Natural killer cell (primary cell): ENCODE measurements at places on chromosomes 11 and 22. TPM values are rescaled to one million over a fixed set of nuclear protein-coding genes. Genes with fewer than 3 reads are reported as not detected.

DNA sequence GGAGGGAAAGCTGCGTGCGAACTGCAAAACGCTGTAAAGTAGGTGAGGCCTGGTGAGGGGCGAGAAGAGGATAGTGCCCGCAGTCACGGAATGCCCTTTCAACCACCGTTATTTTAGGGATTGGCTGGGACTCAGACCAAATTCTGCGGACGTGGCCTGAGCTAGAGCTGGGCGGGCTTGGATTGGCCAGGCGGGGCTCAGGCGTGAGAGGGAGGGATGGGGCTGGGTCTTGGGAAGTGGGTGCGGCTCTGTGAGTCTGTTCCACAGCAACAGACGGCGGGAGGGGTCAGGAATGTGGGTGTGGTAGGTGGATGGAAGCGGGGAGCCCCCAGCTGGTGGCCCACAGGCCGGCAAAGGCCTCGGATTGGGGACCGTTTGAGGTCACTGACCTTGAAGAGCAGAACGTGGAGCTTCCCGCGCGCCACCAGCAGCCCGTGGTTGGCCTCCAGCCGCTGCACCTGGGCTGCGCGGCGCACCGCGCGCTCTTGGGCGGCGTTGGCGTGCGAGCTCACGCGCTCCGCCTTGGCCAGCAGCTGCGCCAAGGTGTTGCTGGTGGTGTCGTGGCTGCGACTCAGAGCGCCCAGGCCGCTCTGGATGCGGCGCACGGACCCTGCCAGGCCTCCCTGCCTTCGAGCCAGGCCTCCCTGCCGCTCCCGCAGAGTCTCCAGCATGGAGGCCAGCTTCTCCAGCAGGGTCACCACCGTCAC, 444 bp downstream of the CAVIN3 start:
- H3K4me1 ChIP-seq, result no peaks in the 10 kb centered on the region
- H3K27ac ChIP-seq, result no peak overlapping the region
- no peaks in the 10 kb centered on the region for H3K36me3 ChIP-seq
- no peak overlapping the region for H3K4me3 ChIP-seq

DNA sequence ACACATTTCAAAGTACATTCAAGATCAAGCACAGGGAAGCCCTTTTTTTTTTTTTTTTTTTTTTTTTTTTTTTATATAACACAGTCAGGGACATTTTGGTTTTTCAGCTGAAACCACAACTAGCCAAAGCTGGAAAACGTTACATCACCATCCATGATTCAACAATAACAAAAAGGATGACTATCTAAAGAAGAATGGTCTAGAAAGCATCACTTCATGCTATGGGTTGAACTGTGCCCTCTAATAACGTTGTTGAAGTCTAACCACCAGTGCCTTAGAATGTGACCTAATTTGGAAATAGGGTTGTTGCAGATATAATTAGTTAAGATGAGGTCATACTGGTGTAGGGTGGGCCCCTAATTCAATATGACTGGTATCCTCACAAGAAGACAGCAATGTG, 46.6 kb downstream of the MTMR2 start:
- peaks cover 4% of the 10 kb centered on the region for H3K36me3 ChIP-seq
- H3K27ac ChIP-seq, result no peak overlapping the region
- H3K4me3 ChIP-seq, result no peak overlapping the region
- DNase-seq, result no peak
- H3K27me3 ChIP-seq, result no peaks in the 10 kb centered on the region

The C11orf65 gene
- 0.68 TPM for total RNA-seq

- no peak for DNase-seq
- H3K4me1 ChIP-seq, result no peaks in the 10 kb centered on the region
- no peaks in the 10 kb centered on the region for H3K36me3 ChIP-seq
- H3K4me3 ChIP-seq, result no peak overlapping the region
- no peaks in the 10 kb centered on the region for H3K27me3 ChIP-seq
Measured at GRCh38 chr11:14842002-14842401, 50.0 kb downstream of the CYP2R1 start.

GRCh38 chr11:86120807-86121206, 51.9 kb upstream of the PICALM start:
- no peak for DNase-seq
- H3K4me3 ChIP-seq, result no peak overlapping the region
- H3K27me3 ChIP-seq, result no peaks in the 10 kb centered on the region
- no peak overlapping the region for H3K27ac ChIP-seq
- peaks cover 11% of the 10 kb centered on the region for H3K4me1 ChIP-seq

DNA sequence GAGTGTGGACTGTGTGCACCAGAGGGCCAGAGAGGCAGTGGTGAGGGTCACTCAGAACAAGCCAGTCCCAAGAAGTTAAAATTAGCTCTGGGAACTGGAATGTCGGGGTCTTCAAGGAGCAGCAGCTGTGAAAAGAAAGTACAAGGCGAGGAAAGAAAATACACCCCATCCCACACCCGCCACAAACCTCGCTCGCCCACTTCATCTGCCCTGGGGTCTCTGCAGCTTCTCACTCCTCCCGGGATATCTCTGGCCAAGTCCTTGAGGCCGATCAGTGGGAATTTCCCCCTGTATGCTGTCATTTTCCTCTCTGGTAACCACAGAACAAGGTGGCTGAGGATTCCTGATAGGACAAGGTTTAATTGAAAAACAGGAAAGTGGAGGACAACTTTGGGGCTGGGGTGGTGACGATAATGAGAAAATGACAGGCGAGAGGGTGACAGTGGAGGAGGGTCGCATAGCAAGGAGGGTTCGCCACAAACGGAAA, 36.3 kb upstream of the TIMP3 start:
- peaks cover 9% of the 10 kb centered on the region for H3K27me3 ChIP-seq
- no peak overlapping the region for H3K27ac ChIP-seq
- no peak overlapping the region for H3K4me3 ChIP-seq
- no peak for DNase-seq
- no peaks in the 10 kb centered on the region for H3K36me3 ChIP-seq

DNA sequence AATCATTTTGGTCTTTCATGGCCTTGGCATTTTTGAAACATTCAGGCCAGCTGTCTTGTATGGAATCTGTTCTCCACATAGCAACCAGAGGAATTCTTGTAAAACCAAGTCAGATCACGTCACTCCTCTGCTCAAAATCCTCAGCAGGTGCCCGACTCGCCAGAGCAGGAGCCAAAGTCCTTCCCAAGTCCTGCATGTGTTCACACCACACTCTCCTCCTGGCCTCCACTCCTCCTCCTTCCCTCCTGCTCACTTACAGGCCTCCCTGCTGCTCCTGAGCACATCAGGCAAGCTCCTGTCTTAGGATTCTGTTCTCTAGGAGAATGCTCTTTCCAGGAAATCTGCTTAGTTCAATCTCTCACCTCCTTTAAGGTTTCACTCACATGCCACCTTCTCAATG, 6.9 kb upstream of the PSMC3 start:
- H3K27me3 ChIP-seq, result no peaks in the 10 kb centered on the region
- no peak overlapping the region for H3K27ac ChIP-seq
- no peak for DNase-seq
- no peaks in the 10 kb centered on the region for H3K4me1 ChIP-seq
- no peak overlapping the region for H3K4me3 ChIP-seq

- DNase-seq, result no peak
- peaks cover 23% of the 10 kb centered on the region for H3K36me3 ChIP-seq
- no peak overlapping the region for H3K27ac ChIP-seq
- H3K4me3 ChIP-seq, result no peak overlapping the region
- H3K4me1 ChIP-seq, result no peaks in the 10 kb centered on the region
Measured at GRCh38 chr11:5671831-5672230, 13.0 kb downstream of the TRIM5 start.

DNA sequence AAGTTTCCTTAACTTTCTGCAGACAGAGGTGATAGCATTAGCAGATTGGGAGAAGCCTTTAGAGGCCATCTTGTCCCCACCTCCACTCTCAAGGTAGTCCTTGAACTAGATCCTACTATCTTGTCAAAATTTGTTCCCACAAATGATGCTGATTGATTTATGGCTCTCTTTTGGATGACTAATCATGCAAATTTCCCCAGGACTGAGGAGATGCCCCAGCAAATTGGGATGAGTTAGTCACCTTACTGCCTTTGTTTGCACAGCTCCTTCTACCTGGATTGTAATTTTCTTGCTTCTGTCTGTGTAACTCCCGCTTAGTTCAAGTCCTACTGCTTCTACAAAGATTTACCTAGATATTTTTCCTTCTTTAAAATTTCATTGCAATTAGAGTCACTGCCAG, 391.4 kb upstream of the CADM1 start:
- no peaks in the 10 kb centered on the region for H3K4me1 ChIP-seq
- no peak overlapping the region for H3K4me3 ChIP-seq
- DNase-seq, result no peak
- H3K36me3 ChIP-seq, result no peaks in the 10 kb centered on the region

GRCh38 chr11:80441821-80442220, 1001.0 kb upstream of the TENM4 start:
- H3K27me3 ChIP-seq, result no peaks in the 10 kb centered on the region
- H3K36me3 ChIP-seq, result no peaks in the 10 kb centered on the region
- H3K4me1 ChIP-seq, result no peaks in the 10 kb centered on the region
- H3K4me3 ChIP-seq, result no peak overlapping the region

DNA sequence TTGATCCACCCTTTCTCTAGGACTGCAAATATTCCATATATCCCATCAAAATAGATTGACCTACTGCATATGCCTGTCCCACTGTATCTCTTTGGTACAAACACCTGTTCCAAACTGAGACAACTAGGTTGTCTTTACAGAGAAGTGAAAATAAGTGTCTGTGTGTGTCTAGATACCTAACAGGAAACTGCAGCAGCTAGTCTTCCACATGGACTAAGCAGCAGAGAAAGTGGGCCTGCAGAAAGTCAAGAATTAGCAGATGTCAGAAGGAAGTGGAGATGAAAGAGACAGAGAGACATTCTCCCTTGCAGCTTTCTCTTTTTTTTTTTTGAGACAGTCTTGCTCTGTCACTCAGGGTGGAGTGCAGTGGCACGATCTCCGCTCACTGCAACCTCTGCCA, 3.9 kb upstream of the RAB39A start:
- H3K27me3 ChIP-seq, result peaks cover 5% of the 10 kb centered on the region
- no peak overlapping the region for H3K27ac ChIP-seq
- no peaks in the 10 kb centered on the region for H3K36me3 ChIP-seq
- peaks cover 10% of the 10 kb centered on the region for H3K4me1 ChIP-seq

GRCh38 chr11:65298655-65299179, 15.9 kb upstream of the CDC42EP2 start:
- H3K27me3 ChIP-seq, result no peaks in the 10 kb centered on the region
- peaks cover 37% of the 10 kb centered on the region for H3K36me3 ChIP-seq
- H3K4me3 ChIP-seq, result no peak overlapping the region
- no peak overlapping the region for H3K27ac ChIP-seq
- no peak for DNase-seq

The STIP1 gene
- 110 TPM for total RNA-seq

GRCh38 chr11:132610216-132610615, 922.1 kb downstream of the OPCML start:
- H3K36me3 ChIP-seq, result no peaks in the 10 kb centered on the region
- H3K27me3 ChIP-seq, result no peaks in the 10 kb centered on the region
- no peak overlapping the region for H3K4me3 ChIP-seq
- DNase-seq, result no peak

DNA sequence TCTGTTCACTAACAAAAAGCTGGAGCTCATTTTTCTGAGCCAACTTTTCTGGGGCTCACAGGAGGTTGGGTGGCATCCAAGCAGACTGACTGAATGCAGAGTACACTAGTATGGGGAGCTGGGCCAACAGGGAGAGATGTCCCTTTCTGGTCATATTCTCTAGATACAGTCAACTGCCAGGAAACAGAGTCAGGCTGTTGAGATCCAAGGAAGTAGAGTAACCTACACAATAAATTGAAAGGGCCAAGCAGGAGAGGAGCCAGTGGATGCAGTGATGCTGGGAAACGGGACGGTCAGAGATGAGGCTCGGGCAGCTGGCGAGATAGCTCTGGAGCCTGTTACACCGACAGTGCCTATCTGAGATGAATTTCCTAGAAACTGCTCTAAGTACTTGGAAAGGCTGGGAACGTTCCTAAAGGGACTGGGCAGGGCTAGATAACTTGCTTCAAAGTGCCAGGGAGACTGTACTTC, 71.1 kb downstream of the LARGE2 start:
- H3K36me3 ChIP-seq, result no peaks in the 10 kb centered on the region
- H3K27ac ChIP-seq, result no peak overlapping the region
- H3K27me3 ChIP-seq, result no peaks in the 10 kb centered on the region
- H3K4me1 ChIP-seq, result no peaks in the 10 kb centered on the region

DNA sequence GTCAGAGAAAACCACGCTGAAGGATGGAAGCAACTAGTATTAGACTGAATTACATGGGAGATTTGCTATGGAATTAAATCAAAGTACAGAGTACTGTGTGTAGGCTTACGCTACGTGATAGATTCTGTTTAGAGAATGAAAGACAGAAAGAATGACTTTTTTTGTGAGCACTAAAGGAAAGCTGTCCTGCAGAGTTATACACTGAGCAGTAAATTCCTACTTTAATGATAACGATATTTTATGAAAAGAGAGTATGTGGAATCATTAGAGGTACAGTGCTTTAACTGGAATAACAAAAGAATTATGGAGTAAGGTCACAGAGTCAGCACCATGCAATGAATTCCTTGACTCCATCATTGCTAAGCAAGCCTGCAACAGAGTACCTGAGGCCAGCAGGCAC, 295.3 kb upstream of the SYN3 start:
- no peak overlapping the region for H3K27ac ChIP-seq
- no peaks in the 10 kb centered on the region for H3K27me3 ChIP-seq
- no peaks in the 10 kb centered on the region for H3K36me3 ChIP-seq

DNA sequence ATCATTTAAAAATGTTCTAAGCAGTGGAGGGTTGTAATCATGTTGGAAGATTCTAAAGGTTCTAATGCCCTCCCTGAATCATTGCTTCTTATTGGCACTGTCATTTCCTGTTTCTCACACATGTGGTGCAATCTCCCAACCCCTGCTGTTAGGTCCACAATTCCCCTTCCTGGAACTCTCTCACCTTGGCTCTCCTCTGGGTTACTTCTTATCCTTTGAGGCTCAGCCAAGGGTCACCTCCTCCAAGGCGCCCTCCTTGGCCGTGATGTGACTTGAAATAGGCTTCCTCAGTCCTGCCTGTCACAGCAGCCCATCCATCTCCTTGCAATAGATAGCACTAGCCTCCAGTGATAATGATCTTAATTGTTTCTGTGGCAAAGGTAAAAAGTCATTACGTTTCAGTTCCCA, 149.8 kb downstream of the TTC17 start:
- H3K4me1 ChIP-seq, result no peaks in the 10 kb centered on the region
- no peak overlapping the region for H3K27ac ChIP-seq
- no peaks in the 10 kb centered on the region for H3K27me3 ChIP-seq

The GLB1L2 gene
- 0.57 TPM for total RNA-seq

DNA sequence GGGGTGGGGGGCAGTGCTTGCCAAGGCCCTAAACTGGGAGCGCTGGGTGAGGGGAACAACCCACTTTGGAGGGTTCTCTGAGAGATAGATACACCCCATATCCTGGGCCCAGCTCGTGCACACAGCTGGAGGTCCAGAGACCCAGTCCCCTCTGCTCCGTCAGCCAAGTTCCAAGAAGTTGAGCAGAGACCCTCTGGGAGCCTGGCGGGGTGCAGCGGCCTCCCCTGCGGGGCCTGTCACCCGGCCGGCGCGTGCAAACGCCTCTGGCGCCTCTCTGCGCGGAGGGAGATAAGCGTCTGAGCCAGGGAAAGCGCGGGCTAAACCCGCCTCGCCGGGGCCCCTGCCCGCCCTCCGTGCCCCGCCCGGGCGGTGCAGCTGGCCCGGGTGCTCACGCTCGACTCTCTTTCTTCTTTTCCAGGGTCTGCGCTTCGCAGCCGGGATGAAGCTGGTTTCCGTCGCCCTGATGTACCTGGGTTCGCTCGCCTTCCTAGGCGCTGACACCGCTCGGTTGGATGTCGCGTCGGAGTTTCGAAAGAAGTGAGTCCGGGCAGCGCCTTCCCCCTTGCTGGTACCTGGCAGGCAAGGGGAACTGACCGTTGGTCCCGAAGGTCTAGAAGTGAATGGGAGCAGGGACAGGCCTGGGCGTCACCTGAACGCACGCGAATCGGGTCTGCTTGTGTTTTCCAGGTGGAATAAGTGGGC, 540 bp downstream of the ADM start:
- peak overlapping the region; percentile 85 for H3K4me3 ChIP-seq
- H3K4me1 ChIP-seq, result peaks cover 60% of the 10 kb centered on the region
- peak; percentile 57 for DNase-seq
- no peak overlapping the region for H3K27ac ChIP-seq
- H3K27me3 ChIP-seq, result peaks cover 37% of the 10 kb centered on the region
